ENCODE measurements at places on chromosomes 12 and 14. TPM values are rescaled to one million over a fixed set of nuclear protein-coding genes. Genes with fewer than 3 reads are reported as not detected.

GRCh38 chr12:41532072-41532471, 344.0 kb downstream of the PDZRN4 start:
- no peak for DNase-seq
- H3K36me3 ChIP-seq = no peaks in the 10 kb centered on the region
- peaks cover 6% of the 10 kb centered on the region for H3K4me1 ChIP-seq
- no peak overlapping the region for H3K27ac ChIP-seq
- H3K4me3 ChIP-seq = no peak overlapping the region

DNA sequence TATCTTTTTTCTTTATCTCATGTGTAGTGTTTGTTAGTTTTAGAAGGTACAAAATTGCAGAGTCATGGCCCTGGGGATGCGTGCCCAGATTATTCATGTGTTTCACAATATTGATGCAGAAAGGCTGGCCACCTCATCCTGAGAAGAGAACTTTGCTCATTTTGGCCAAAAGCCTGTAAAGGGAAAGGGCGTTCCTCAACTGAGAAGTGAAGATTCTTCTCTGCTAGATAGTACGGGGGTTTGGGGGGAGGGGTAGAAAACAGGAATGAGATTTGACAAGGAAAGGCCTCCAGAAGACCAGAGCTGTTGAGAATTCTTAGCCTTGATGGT, 1.7 kb downstream of the MGST1 start:
- H3K27me3 ChIP-seq = no peaks in the 10 kb centered on the region
- peak overlapping the region; percentile 71 for H3K4me3 ChIP-seq
- DNase-seq = peak; percentile 56
- H3K27ac ChIP-seq = peak overlapping the region; percentile 78

DNA sequence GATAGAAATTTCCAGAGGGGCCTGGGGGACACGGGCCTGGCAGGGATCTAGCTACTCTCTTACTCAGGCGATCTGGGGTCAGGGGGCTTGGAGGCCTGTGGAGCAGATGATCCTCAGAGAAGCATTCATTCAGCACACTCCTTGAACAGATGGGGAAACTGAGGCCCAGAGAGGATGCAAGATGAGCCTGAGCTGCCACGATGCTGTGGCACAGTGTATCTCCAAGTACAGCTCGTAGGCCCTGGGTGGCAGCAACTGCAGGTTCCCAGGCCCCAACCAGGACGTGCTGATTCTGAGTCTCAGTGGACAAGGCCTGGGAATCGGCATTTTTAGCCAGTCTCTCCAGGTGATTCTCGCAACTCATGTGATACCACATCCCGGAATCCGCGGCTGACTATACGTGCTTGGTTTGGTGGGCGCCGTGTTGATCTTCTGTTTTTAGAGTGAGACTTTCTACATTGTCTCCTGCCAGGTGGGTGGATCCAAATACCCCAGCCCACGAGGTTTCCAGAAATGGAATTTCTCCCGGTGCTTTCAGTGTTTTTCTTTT, 22.5 kb downstream of the ADGRD1 start:
- no peak overlapping the region for H3K4me3 ChIP-seq
- H3K36me3 ChIP-seq = no peaks in the 10 kb centered on the region
- no peak for DNase-seq
- H3K27ac ChIP-seq = no peak overlapping the region
- H3K4me1 ChIP-seq = no peaks in the 10 kb centered on the region

- no peak overlapping the region for H3K27ac ChIP-seq
- H3K27me3 ChIP-seq = no peaks in the 10 kb centered on the region
- no peaks in the 10 kb centered on the region for H3K4me1 ChIP-seq
- no peaks in the 10 kb centered on the region for H3K36me3 ChIP-seq
Measured at GRCh38 chr12:28306535-28306934, 116.3 kb downstream of the CCDC91 start.

HOXC12 gene
- not detected for total RNA-seq

CLEC6A gene
- total RNA-seq = not detected
